ENCODE measurements at places on chromosomes 13 and 19. TPM values are rescaled to one million over a fixed set of nuclear protein-coding genes. Genes with fewer than 3 reads are reported as not detected.

Gene NCR1
- not detected for total RNA-seq

- DNase-seq = no peak
Measured at GRCh38 chr19:31037286-31037980, 311.8 kb downstream of the TSHZ3 start.

DNA sequence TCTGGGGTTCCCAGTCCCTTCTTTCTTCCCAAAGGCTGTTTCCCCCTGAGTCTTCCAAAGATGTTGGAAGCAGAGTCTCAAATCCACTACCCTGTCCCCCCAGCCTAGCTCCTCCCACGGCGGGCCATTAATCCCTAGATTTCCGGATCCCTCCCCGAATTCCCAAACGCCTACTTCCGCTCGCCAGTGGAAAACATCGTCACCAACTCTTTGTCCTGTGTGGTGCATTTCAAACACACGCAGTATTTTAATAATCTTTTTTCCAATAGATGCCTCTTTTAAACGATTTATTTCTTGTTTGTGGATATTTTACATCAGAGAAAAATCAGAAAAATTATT lies 610 bp downstream of the ZNF791 start:
- DNase-seq = peak; percentile 26

DNA sequence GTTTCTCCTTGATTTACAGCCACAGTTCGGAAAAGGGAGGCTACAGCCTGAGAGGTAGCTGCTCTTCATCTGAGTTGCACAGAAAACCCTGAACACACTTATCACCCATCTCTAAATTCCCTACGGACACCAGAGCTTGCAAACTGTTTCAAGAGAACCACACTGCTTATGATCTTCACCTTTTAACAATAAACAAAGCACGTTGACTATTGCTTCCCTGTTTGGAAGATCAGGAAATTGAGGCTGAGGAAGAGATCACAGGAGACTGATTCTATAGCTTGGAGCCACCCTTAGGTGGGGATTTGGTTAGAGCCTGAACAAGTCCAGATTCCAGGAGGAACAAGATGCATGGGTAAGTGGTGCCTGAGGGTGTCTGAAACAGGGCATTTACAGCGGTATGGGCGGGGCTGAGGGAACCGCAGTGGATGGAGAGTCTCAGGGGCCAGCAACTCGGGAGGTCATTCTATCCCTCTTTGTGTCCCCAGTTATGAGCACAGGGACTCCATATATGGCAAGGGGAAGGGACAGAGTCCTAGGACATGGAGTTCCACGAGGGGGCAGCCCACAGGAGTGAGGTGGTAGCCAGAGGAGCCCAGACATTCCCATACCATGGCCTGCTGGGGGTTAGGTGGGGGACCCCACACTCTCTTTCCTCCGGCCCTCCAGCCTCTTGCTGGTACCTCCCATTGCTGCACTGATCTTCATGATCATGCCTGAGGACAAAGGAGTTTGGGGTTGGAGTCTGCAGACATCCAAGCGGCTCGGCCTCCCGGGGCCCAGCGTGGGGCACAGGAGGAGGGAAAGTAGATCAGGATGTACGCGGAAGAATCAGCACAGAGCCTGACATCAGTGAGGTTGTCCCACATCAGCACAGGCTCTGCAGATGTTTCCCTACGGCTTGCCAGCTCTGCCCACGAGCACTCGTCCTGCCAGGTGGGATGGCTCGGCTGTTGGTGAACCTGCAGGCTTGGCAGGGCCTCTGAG lies 162.3 kb upstream of the ZNF536 start:
- no peak for DNase-seq

Gene RASIP1
- 70.1 TPM for total RNA-seq

Gene ADPRHL1
- total RNA-seq = 0.32 TPM

Gene GFY
- not detected for total RNA-seq

Gene ZNF628
- total RNA-seq = 0.99 TPM

DNA sequence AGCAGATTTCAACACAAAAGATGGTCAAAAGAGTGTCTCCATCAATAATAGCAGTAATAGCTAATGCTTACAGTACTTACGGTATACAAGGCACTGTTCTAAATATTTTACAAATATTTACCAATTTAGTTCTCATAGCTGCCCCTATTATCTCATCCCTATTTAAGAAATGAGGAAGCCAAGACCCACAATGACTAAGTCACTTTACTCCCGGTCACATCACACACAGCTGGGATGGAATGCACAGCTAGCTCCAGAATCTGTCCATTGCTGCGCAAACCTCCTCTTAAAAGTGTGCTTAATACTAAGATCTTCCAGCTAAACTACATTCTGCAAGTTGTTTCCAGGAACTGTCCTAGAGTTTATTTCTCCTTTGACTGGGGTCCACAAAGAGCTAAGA lies 63.4 kb downstream of the RAP2A start:
- no peak for DNase-seq

GRCh38 chr13:103451656-103452055 lies 385.4 kb upstream of the SLC10A2 start:
- DNase-seq = no peak

Gene THAP8
- total RNA-seq = 0.92 TPM
